ENCODE measurements at places on chromosomes 7 and 10. TPM values are rescaled to one million over a fixed set of nuclear protein-coding genes. Genes with fewer than 3 reads are reported as not detected.

Gene DNAJB9
- 21.8 TPM for polyA plus RNA-seq

Gene HABP2
- polyA plus RNA-seq = 0.10 TPM

Gene C10orf105
- polyA plus RNA-seq = 0.11 TPM

- DNase-seq = no peak
These were observed 23.7 kb downstream of the USP6NL start for GRCh38 chr10:11587722-11588259.

GRCh38 chr10:56653289-56653688 lies 292.2 kb upstream of the ZWINT start:
- no peak for DNase-seq

GRCh38 chr7:124369310-124369709 lies 336.4 kb upstream of the TMEM229A start:
- DNase-seq = no peak

GRCh38 chr7:36275735-36276284 lies 113.9 kb upstream of the ANLN start:
- DNase-seq = no peak

DNA sequence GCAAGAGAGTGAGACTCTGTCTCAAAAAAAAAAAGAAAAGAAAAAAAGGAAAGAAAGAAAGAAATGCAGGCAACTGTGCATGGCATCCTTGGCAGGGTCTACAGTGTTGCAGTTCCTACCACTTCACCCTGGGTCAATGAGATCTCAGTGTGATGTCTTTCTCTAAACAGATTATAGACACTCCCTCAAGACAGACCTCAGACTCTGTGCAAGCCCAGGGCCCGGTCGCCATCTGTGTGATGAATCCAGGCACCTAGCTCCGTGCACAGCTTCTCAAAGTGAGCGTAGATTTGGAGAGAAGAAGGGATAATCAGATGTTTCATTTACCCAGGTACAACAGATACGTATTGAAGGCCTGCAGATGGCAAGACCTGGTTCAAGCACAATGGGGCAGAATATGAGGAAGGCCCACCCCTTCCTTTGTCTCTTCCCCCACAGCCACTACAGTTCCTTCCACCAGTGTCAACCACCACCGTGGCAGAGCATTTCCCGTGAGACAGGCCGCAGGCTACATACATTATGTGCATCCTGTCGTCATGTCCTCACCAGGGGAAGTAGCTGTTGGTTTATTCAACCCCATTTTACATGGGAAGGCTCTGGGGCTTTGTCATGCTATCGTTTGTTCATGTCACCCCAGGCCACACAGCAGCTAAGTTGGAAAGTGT lies 471.7 kb upstream of the GALNT17 start:
- DNase-seq = no peak

DNA sequence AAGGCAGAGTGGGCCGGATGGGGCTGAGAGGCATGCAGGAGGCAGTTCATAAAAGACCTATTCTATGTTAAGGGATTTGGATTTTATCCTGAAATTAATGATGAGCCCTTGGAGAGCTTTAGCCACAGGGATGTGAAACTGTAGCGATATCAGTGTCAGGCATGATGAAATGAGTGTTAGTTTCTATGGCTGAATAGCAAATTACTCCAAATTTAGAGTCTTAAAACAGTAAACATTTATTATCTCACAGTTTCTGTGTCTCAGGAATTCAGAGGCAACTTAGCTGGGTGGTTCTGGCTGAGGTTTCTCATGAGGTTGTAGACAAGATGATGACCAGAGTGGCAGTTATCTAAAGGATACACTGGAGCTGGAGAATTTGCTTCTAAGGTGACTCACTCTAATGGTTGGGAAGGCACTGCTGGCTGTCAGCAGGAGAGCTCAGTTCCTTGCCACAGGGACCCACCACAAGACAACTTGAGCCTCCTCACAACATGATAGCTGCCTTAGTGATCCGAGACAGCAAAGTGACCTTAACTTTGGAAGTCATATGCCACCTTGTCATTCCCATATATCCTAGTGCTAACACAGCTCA lies 36.7 kb upstream of the SFTPD start:
- no peak for DNase-seq
